ENCODE measurements at places on chromosomes 12 and 14.

- no peak for DNase-seq
Observed at GRCh38 chr14:99408286-99408970, 72.2 kb downstream of the SETD3 start.

- DNase-seq, result no peak
Observed at GRCh38 chr12:53954694-53955035, at the start of gene HOXC12. HOXC12 (plus strand) TSS chr12:53954903; CDS start chr12:53954930, 27 bp downstream.

DNA sequence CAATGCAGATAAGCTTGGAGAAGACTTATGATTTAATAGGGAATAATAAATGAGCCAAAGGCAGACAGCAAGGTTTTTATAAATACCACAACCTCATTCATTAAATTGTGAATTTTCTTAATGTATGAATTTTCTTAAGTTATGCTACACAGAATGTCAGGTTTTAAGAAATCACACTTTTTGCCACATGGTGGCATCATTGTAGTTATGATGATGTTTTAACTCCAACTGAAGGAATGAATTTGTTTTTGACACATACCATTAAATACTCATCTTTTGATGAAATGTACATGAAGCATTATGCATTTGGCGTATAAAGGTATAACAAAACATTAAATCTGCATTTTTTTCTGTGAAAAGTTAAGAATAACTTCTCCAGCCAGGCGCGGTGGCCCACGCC, 524.1 kb upstream of the FBXO33 start:
- no peak for DNase-seq

- DNase-seq, result no peak
Observed at GRCh38 chr14:32941668-32942065, 3.0 kb downstream of the NPAS3 start.

GRCh38 chr12:49619286-49619685, 4.1 kb upstream of the PRPF40B start:
- no peak for DNase-seq

- DNase-seq, result no peak
Observed at GRCh38 chr14:90574188-90575131, 177.6 kb downstream of the CALM1 start.

DNA sequence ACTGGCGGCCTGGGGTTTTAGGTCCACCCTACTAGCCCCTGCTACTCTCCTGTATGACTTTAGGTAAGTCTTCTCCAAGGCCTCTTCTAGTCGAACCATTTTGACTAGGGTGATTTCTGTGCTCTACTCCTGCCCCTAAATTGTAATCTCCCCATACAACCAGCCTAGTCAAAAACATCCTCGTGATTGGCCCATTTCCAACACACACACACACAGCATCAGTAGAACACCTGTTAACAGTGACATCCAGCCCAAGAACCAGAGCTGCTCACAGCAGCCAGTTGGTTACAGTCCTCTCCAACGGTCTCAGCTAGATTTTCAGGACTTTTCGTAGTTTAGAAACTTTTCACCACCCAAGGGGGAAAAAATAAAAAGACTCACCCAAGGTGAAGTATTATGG, 30.9 kb downstream of the NT5DC3 start:
- DNase-seq, result no peak

Measured in activated T-helper 9 cell treated with anti-CD3 and anti-CD28 coated beads, Interleukin-2, amount 50 U/mL, for 16 hours (primary cell).